ENCODE measurements at places on chromosomes 3 and 15. TPM values are rescaled to one million over a fixed set of nuclear protein-coding genes. Genes with fewer than 3 reads are reported as not detected.

Gene ENTPD3
- total RNA-seq = not detected

GRCh38 chr3:65549626-65549959, 489.1 kb downstream of the MAGI1 start:
- no peak for DNase-seq

GRCh38 chr3:58160399-58160798, 50.4 kb downstream of the DNASE1L3 start:
- no peak for DNase-seq

GRCh38 chr15:98955961-98956723, 51.5 kb downstream of the PGPEP1L start:
- no peak for DNase-seq

Measured in activated naive CD4-positive, alpha-beta T cell treated with anti-CD3 and anti-CD28 coated beads for 36 hours (primary cell).